ENCODE measurements at places on chromosomes 3 and 15.

GRCh38 chr3:59573911-59574310, 524.1 kb upstream of the CFAP20DC start:
- no peak for DNase-seq

- no peak for DNase-seq
Observed at GRCh38 chr3:186298876-186299275, 63.2 kb downstream of the DGKG start.

GRCh38 chr3:70880421-70880820, 568.0 kb upstream of the MDFIC2 start:
- DNase-seq: no peak

- peak; percentile 5 for DNase-seq
Observed at GRCh38 chr3:72848703-72849081, 447 bp upstream of the SHQ1 start.

- DNase-seq: no peak
Observed at GRCh38 chr15:99125061-99125891, 20.4 kb downstream of the SYNM start.

DNA sequence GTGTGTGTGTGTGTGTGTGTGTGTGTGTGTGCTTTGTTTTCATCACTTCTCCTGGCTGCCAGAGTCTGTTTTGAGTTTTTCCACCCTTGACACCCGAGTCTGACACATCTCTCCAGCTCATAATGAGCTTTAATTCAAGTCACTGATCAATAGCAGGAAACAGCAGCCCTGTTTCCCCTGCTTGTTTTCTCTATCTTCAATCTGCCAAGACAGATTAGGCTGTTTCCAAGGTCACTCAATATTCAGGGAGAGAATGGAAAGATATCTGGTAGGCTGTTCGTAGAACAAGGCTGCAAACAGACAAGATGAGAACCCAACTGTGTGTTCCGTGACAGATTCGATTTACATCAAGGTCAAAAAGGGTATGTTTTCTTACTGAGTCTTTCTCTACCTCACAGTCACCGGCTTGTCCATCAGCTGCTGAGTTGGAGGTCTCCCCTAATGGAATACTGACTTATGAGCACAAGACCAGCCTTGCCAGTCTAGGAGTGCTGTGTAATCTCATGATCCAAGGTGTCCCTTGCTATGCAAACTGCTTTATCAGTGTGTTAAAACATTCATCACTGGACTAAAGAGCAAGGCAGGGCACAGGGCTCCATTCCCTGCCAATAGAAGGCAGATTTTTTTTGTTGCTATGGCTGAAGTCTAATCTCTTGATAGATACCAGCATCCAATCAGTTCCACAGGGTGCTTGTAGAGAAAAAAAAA, 187.9 kb upstream of the LMCD1 start:
- no peak for DNase-seq

- DNase-seq: no peak
Observed at GRCh38 chr15:52291204-52291603, 4.4 kb downstream of the MYO5C start.

DNA sequence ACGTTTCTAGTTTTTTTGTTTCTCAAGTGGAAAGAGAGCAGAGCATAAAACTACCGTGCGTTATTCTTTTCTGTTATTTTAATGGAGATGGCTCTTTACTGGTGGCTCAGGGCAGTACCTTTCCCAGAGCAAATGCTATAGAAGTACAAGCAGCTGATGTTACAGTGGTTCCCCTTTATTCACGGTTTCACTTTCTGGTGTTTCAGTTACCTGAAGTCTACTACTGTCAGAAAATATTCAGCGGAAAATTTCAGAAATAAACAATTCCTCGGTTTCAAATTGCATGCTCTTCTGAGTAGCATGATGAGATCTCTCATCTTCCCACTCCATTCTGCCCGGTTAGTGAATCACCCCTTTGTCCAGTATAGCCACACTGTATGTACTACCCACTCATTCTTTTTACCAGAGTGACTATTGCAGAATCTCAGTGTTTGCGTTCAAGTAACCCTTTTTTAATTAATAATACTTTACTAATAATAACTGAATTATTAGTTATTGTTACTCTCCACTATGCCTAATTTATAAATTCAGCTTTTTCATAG, 597.5 kb upstream of the ROBO2 start:
- no peak for DNase-seq

DNA sequence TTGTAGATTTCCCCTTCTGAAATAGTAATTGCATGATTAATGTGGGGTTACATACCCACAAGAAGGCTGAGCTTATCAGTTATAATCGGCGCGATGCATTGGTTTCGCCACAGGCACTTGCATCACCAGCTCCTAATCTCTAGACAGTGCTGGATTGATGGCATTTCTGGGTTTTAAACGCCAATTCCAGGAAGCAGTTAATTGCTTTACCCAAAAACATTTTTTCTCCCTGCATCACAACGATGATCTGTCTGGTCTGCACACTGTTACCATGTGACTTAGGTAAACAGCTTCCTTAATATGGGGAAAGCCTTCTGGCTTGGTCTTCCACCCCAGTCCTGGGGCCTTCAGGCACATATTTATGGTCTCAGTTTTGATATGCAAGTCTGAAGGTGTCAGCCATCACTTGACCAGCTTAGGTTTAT, 70.0 kb upstream of the HEG1 start:
- no peak for DNase-seq

DNA sequence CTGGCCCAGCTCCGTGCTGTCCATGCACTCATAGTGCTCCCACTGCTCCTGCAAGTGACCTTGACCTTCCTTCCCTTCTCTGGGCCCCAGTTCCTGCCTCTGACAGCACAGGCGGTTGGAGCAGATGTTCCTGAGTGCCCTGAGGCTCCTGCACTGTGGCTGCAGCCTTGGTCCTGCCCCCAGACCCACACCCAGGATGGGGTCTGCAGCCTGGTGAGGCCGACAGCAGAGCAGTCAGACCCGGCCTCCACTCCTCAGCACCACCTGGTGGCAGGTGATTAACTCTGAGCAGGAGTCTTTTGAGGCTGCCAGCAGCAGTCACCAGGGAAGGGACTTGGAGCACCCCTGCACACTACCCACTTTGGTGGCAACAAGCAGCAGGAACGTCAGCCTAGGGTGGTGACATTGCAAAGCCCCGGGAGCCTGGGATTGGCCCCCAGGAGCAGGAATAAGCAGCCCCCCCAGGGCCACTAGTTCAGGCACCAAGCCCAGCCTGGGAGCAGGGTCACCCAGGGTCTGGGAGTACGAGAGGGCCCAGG, 64.6 kb downstream of the CYP11A1 start:
- DNase-seq: no peak

DNA sequence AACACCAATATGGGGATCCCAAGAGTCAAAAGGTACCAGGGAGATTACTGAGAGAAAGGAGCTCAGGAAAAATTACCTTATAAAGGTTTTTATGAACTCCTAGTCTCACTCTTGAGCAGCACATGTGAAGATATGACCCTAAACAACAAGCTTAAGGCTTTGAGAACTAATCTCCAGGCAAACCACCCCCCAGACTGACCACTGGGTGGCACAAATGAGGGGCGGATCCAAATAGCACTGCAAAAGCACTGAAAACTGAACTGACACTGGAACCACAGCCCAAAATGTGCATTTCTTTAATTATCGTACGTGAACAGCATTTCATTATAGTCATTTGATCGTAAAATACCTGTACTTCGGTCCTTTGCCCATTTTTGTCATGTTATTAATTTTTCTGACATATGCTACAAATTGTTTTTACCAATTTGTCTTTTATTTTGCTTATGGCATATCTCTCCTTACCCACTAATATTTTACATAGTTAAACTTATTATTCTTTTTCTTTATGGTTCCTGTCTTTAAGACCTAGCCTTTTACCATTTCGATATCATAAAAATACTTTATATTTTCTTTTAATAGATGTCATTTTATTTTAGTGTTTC, 31.5 kb upstream of the TFDP2 start:
- DNase-seq: no peak

DNA sequence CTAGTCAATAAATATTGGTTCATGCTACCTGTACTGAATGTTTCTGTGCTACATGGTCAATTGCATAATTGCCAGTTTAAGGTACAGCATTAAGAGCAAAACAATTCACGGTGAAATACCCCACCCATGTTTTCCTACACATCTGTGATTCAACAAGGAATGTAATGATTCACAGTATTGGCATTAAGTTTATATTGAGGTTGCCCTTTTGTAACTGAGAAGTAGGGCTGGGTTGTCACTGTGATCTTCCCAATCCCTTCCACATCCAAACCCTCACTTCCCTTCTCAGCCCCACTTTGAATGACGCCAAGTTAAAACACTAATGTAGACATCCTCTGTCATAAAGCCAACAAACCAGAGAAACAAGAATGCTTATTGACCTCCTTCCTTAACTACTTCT, 112.0 kb upstream of the TJP1 start:
- no peak for DNase-seq

- DNase-seq: no peak
Observed at GRCh38 chr3:149547954-149548668, 73.6 kb downstream of the TM4SF4 start.

- DNase-seq: no peak
Observed at GRCh38 chr15:78979456-78980320, 34.8 kb upstream of the CTSH start.

DNA sequence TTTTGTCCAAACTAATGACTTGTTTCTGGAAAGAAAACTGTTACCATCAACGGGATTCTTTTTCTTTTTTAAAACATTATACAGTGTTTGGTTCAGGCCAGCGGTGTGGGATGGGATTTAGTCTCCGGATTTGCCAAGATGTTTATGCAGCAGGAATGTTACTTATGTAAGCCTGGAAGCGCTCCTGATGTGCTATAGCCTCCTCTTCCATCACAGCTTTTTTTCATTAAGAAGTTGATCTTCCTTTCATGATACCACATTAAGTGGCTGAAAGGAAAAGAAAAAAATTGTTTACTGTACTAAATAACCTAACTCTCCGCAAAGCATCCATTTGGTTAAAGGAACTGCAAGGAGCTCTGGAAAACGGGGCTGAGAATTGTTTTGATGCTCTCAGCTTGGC, 120.5 kb upstream of the ALDH1A3 start:
- no peak for DNase-seq

DNA sequence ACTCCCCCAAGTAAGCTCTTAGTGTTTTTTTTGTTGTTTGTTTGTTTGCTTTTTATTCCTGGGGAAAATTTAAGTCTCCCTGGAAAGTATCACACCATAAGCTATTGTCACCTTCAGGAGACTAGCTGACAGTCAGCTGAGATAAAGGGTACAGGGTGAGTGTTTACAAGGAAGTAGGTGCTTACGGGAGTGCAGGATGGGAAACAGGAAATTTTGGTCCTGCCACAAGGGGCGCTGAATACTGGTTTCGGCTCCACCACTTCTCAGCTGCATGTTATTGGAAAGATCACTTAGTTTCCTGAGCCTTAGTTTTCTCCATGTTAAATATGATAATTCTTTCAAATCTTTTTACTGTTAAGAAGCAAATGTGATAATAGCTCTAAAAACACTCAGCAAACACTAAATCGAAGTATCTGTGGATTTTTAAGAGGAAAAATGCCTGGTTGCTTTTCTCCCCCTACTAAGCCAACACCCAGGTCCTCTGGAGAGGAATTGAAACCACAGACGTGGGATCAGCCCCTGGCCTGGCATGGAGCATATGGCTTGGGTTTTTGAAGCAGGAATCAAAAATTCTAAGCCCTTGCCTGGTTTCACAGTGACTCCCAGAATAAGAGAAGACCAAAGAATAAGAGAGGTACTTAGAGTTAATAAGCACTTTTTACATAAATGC, 90.7 kb downstream of the SCN11A start:
- DNase-seq: no peak

DNA sequence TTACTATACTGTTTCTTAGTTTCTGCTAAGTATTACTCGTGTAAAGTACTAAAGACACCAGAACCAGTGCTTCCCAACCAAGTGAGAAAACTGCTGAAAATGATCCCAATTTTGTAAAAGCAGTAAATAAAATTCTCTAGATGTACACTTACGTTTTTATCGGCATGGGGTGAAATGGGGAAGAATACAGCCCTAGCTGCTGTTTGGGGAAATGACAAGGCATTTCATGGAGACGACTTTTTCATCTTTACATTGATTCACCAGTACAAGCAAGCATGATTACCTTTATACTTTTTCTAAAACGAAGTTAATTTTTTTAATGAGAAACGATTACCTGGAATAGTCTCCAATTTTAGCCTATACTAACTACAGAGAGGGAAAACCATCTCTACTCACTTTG, 1.4 kb downstream of the PSMD6 start:
- DNase-seq: no peak

GRCh38 chr3:65083240-65083639, 395.4 kb upstream of the ADAMTS9 start:
- no peak for DNase-seq

DNA sequence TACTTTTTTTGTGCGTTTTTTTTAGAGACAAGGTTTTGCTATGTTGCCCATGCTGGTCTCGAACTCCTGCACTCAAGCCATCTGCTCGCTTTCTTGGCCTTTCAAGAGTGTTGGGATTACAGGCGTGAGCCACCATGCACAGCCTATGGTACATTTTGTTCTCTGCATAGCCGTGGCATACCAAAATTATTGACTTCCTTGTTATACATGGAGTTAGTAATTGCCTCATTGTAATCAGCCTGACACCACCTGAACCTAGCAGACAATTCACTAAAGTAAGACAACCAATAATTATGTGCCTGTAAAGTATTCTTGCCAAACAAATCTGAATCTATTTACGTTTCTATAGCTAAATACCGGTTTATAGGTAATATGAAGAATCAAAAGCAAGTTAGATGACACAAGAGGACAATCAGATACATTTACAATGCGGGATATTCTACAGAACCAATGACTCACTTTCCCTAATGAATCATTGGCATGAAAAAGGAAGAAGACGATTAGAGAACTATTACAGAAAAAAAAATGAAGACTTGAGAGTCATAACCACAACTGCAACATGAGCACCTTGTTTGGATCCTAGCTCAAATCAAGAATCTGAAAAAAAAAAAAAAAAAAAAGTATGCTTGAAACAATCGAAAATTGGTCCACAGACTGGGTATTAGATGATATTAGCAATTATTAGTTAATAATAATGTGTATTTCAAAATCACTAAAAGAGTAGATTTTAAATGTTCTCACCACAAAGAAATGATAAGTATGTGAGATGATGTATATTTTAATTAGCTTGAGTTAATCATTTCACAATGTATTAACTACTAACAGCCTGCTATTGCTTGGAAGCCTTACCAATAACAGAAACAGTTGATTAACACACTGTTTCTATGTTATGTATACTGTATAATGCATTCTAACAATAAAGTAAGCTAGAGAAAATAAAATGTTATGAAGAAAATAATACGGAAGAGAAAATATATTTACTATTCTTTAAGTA, 7.1 kb downstream of the GUCA1C start:
- DNase-seq: no peak

Data from T-helper 17 cell (primary cell).